ENCODE measurements at places on chromosomes 5 and 9.

GRCh38 chr5:25905646-25906045 is 1132.7 kb downstream of the CDH9 start:
- DNase-seq = no peak

- no peak for DNase-seq
Observed at GRCh38 chr5:10892147-10892910, 131.3 kb upstream of the DAP start.

DNA sequence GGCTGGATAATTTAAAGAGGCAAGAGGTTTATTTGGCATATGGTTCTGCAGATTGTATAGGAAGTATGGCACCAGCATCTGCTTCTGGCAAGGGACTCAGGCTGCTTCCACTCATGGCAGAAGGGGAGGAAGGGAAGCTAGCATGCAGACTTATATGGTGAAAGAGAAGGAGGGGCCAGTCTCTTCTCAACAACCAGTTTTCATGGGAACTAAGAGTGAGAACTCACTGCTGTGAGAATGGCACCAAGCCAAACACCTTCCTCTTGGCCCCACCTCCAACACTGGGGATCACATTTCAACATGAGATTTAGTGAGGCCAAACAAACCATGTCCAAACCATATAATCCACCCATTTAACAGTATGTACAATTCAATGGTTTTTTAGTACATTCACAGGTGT is 113.3 kb upstream of the SHB start:
- DNase-seq = no peak

DNA sequence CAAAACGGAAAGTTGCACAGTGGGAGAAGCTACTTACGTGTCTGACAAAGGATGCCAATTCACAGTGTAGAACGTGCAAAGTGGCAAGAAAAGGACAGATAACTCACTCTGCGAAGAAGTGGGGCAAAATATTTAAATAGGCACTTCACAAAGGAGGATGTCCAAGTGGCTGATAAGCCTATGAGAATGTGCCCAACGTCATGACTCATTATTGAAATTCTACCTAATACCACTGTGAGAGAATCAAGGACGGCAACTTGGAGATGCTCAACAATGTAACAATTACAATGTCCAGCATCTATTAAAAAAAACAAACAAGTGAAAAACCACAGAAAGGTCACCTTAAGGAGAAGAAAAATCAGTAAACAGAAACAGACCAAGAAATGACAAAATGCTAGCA is 59.0 kb downstream of the NACC2 start:
- DNase-seq = no peak

- no peak for DNase-seq
Observed at GRCh38 chr5:169097374-169098326, 203.3 kb downstream of the SLIT3 start.

GRCh38 chr5:73786043-73786831 is 160.2 kb downstream of the ARHGEF28 start:
- DNase-seq = no peak

- no peak for DNase-seq
Observed at GRCh38 chr5:52685566-52685965, 102.2 kb upstream of the ITGA1 start.

- no peak for DNase-seq
Observed at GRCh38 chr5:158942217-158942616, 157.5 kb downstream of the EBF1 start.

DNA sequence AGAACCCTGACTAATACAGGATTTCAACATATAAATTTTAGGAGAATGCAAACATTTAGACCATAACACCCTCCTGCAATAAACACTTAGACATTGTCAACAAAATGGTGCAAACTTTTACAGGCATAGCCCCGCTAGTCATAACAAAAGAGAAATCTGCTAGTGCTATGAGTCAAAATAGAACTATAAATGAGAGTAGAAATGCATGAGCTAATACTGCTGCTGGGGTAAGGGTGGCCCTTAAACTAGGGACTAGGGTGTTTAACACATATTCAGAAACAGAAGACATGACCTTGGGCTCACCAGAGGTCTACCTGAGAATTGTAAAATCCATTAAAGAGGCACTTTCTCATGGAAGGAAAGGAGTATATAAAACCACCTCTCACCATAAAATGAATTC is 131.6 kb downstream of the TLR4 start:
- no peak for DNase-seq

DNA sequence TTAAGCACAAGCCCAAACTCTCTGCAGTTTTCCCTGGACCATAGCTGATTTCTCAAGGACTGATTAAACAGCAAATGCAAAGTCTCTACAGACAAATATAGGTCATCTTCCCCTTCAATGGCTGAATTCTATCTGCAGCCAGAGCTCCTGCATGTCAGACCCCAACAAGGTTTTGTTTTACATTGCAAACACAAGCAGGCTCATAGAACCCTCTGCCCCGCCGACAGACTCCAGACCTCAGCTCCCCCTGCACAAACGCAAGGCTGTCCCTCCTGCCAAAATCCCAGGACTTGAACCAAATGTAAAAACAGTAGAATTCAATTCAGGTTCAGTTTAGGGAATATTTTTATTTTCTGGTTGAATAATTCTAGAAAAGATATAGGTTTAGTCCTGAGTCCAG is 526.7 kb upstream of the TRPC7 start:
- DNase-seq = no peak

- no peak for DNase-seq
Observed at GRCh38 chr5:115098041-115098702, 71.5 kb downstream of the TRIM36 start.

DNA sequence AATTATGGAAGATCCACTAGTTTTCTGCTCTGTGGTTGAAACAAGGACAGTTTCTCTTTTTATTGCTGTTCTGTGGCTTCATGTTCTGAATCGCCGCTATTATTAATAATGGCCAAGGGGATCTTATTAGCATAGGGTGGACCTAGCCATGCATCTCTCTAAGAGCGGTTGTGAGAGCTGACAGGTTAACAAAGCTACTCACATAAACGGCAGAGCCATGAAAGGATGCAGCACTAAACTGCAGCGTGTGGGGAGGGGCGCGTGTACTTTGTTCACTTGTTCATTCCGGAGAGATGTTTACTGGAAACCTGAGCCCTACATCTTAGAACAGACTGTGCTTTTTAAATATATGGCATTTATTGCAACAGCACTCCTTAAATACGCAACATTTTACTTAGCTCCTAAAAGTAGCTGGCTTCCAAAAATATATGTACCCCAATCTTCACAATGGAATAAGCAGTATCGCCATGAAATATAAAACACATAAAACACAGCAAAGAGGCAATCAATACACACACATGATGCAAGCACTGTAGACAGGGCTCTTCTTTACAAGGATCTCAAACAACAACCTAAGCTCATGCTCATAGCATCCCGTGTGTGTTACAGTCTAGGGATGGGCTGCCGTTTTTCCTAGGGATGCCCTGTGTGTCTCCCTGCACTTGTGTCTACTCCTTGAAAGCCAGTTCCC is 424.6 kb downstream of the MED10 start:
- no peak for DNase-seq

DNA sequence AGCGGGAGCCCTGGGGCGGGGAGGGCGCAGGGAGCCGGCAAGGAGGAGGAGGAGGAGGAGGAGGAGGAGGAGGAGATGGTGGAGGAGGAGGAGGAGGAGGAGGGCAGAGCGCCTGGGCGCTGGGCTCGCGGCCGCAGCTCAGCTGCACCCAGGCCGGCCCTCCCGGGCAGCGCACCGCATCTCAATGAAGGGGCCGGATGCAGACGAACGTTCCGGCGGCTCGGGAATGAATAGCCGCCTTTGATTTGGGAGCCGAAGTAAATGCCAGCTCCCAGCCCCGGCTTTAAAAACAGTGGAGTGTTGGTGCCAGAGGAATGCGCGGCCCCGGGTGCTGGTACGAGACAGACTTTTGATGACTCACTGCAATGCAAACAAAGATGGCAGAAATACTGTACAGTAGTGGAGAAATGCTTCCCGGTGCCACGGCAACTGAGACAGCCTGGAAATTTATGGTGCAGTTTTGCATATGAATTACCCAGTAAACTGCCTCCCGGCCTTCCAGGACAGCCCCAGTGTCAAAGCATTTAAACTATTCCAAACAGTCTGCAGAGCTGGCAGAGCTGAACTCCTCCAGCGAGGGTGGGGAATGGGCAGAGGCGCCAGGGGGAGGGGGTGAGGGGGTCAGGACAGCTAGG is 43.1 kb downstream of the NACC2 start:
- no peak for DNase-seq

- no peak for DNase-seq
Observed at GRCh38 chr9:74078647-74079046, 418.5 kb upstream of the RORB start.

DNA sequence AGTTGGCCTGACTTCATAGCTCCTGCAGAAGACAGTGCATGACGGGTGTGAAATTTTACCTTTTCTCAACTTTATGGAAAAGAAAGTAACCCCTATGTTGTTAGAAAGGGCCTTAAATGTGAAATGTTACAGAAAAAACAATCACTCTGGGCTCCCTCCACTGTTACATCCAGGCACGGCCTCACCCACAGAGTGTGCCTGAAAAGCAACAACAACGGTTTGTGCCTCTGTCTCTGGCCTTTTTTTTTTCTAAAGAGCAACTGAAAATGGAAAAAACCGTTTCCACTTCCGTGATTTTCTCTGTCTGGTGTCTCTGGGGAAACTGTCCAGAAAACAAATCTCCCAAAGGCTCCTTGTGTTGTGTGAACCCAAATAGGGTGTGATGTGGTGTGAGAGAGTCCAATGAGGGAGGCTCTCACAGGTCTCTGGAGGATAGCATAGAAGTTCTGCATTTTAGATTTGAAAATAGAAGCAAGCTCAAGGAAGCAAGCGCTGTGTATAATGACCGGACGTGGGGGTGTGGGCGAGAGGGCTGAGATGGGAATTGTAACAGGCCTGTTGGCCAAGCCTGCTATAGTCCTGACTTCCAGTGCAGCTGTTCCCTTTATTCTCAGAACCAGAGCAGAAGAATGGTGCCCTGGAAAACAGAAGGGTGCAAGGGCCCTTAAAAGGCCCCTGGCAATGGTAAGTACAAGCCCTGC is 221.8 kb upstream of the TUT7 start:
- no peak for DNase-seq

DNA sequence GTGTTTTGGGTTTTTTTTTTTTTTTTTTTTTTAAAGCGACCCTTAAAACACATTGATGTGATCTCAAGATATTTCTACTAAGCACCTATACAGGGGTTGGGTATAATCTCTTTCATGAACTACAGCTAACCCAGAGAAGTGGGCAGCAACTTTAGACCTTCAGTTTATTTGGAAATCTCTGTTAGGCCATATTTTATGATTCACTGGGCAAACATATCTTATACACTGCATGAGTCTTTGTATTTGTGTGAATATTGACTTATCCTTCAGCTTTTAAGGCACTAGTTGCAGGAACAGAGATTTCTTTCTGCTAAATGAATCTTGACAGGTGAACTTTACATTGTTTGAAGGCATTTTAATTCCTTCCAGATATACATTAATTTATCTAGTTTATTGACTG is 194.4 kb downstream of the ARRDC3 start:
- no peak for DNase-seq

DNA sequence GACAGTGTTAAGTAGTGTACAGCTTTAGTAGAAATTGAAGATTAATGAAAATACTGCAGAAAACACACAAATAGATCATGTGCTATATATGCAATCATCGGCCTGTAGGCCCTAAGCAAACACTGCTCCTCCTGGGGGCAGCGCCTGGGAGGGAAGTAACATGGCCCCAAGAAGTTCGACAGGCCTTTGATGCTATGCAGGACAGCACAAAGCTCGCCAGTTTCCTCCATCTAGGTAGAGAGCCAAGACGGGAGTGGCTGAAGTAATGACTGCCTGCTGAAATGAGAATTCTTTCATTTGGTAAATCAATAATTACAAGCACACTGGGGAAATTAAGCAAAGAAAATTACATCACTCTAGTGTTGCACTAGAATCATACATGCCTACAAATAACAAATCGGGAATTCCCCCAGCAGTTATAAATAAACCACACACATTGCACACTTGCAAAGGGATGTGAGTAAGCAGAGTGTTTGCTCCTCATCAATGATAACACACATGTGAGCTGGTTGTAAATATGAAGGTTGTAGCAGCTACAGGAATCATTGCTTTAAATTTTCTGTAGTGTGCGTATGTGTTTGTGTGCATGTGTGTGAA is 219.9 kb upstream of the NFIL3 start:
- no peak for DNase-seq

GRCh38 chr5:177478711-177479646 is 5.5 kb upstream of the DBN1 start:
- DNase-seq = no peak

- no peak for DNase-seq
Observed at GRCh38 chr5:13804336-13804735, 140.2 kb downstream of the DNAH5 start.

DNA sequence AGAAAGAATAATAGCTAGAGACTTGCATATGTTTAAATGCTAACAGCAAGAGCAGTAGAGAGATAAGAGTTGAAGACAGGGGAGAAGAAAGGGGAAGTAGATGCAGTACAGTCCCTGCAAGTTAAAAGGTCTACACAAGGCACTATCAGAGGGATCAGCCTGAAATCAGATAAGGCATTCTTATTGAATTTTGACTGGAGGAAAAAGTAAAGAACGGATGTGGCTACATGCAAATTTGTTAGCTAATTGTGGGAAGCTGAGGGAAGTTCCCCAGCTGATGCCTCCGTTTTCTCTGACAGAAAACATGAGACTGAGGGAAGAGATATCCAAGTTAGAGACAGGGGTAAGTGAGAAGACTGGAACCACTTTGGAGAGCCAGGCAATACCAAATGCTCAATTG is 12.9 kb upstream of the RHOBTB3 start:
- no peak for DNase-seq

DNA sequence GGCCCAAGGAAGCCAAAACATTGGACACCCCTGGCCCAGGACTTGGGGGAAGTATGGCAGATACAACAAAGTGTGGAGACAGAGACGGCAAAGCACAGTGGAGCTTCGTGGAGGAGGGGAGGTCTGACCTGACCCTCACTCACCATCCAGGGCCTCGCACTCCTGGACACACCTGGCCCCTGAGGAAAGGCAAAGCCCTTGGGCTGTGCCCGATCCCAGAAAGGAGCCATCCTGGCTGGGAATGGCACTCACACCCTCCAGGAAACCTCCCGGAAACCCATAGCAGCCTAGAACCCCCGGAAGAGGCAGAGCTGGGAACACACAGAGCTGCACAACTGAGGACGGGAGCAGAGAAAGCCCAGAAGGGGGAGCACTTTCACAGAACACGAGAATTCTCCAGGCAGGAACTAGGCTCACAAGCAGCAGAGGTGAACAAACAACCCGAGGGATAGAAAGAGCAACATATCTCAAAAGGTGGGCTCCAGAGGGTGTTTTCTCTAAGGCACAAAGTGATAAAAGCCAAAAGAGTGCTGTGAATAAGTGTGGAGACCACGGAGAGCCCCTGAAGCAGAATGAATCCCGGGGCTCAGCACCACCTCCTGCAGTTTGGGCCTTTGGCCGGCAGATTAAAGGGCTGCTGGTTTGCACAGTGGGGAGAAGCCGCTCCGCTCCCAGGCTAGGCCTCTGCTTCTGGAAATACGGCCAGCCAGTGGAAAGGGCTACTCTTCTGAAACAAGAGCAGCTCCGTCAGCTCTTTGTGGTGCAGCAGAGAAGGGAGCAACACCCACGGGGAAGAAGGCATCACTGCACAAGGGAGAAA is 108.2 kb downstream of the UBE2R2 start:
- no peak for DNase-seq

Measured in stimulated activated CD8-positive, alpha-beta memory T cell treated with anti-CD3 and anti-CD28 coated beads, Interleukin-7, amount 100 ng/mL, for 1 hour (primary cell).